ENCODE measurements at places on chromosomes 12 and 14.

GRCh38 chr12:57126561-57126960, 1.7 kb upstream of the LRP1 start:
- no peak for DNase-seq

DNA sequence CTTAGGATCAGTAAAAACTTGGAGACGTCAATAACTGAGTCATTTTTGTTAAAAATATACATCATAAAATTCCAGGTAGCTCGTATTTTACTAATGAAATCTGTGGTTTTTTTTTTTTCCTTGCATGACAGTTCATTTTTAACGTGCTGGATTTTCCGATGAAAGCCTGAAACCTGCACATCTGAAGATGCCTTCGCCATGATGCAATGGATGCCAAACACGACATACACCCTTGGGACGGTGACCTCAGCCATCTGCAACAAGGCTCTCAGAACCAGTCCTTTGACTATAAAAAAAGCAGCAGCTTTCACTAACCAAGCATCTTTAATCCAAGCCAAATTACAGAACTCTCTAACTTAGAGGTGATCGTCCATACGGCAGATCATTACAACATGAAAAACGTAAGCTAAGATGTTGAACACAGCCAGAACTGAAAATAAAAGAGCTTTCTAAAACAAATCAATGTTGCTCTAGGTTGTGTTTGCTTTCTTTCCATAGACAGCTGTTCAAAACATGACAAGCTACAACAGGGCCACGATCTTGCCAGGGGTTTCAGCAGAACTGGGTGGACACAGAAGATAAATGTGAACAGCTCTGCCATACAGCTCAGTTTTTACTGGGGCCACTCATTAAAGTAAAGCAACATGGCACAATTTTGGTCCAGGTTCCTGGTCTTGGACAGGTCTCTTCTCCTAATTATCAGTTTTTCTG, 7.8 kb downstream of the NIN start:
- DNase-seq = no peak

- no peak for DNase-seq
These were observed 4.9 kb upstream of the STAC3 start for GRCh38 chr12:57255916-57256315.

DNA sequence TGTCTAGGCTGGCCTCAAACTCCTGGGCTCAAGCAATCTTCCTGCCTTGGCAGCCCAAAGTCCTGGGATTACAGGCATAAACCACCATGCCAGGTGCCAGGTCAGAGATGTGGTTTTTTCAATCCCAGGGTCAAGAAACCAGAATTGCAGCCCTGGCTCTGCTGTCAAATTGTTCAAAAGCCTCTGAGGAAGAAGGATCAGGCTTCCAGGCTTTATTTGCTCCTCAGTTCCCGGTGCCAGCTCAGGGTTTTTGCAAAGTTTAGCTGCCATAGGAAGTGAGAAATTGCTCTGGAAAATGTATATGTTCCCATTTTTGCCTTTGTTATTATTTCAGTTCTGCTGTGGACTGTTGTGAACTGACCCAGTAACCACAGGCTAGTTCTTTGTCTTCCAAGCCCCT, 28.7 kb downstream of the WNT5B start:
- no peak for DNase-seq

DNA sequence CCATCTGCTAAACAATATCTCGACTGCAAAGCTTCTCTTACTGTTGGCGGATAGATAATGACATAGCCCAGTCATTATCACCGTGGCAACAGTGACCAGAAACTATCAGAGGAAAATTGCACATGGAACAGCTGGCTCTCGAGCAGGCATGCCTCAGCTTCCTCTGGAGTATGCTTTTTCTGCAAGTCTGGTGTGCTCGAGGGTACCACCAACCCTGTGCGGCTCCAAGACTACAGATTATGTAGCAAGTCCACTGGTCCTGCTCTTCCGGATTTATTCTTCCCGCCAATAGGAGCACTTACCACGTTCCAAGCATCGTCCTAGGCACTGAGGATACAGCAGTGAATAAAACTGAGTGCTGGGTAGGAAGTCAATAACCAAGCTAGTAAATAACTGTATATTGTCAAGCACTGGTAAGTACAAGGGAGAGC, 1.4 kb upstream of the GLRX5 start:
- DNase-seq = peak; percentile 31

- DNase-seq = no peak
These were observed 83.0 kb upstream of the FAR2 start for GRCh38 chr12:29066011-29066588.

GRCh38 chr14:60640859-60641741, 8.2 kb downstream of the SIX1 start:
- no peak for DNase-seq

DNA sequence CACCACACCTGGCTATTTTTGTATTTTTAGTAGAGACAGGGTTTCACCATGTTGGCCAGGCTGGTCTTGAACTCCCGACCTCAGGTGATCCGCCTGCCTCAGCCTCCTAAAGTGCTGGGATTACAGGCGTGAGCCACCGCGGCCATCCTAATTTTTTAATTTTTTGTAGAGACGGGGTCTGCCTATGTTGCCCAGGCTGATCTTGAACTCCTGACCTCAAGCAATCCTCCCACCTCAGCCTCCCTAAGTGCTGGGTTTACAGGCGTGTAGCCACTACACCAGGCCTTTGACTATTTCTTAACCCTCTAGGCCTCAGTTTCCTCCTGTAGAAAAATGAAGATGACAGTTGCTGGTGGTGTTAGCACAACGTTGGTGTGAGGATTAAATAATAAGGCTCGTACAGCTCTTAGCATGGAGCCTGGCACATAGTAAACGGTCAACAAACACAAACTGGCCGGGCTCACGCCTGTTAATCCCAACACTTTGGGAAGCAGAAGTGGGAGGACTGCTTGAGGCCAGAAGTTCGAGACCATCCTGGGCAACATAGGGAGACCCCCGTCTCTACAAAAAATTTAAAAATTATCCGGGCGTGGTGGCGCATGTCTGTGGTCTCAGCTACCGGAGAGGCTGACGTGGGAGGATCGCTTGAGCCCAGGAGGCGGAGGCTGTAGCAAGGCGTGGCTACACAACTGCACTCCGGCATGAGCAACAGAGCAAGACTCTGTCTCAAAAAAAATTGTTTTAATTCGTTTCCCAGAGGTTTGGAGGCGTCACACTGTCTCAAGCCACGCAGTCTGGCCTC, 979 bp downstream of the DDX54 start:
- no peak for DNase-seq

DNA sequence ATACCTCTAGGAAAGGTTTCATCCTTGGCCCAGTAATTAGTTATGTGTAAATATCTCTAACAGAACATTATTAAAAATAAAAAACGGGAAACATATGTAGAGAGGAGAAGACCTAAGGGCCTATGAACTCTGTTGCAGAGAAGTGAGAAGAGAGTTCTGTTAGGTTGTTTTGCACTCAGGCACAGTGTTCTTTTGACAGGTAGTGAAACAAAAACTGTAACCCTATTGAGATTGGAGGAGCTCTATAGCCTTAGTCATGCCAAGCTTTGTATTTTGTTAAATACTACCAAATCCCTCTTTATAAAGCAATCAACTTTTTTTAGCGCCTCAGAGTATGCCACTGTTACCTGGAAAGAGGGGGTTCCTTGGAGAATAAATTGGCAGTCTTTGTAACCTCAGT, 77.6 kb downstream of the CNTN1 start:
- no peak for DNase-seq

DNA sequence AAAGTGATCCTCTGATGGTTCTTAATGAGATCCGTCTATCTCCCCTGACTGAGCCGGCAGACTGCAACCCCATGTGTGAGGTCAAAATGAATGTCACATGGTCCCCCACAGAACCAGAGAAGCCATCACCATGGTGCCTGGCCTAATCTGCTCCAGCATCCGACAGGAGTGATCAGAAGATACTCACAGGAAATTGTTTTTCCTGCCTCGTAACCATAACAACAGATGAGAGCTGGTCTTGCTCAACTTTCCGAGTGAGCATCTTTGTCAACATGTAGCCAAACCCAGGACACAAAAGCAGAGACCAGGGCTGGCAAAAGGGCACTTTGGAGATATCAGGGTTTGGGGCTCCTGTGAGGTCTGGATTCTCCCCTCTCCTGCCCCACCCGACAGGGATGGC, 72.1 kb upstream of the C14orf180 start:
- DNase-seq = no peak

DNA sequence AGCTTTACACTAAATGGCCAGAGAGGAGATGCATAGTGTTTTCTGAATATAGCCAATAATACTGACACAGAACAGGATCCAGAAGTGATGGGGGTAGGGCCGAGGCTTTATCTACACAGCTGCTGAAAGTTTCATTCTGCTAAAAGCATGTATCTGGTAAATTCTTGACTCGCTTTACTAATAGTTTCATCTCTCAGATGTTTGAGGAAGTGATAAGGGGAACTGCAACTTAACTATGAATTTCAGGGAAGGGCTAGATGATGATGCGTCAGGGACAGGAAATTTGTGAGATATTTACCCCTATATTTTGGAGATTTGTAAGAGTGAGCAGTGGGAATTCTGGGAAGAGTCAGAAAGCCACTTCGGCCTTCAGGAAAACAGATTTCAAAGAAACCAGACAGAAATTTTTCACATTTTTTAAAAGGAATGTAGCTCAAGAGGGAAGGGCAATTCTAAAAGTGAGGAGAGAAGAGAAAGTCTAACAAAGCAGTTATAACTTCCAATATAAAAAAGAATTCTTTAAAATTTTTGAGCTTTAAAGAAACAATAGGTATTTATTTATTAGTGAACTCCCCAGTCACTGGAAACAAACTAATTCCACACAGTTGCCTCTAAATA, 243.1 kb downstream of the BCAT1 start:
- DNase-seq = no peak

- no peak for DNase-seq
These were observed 7.8 kb upstream of the KRT74 start for GRCh38 chr12:52581481-52581880.

DNA sequence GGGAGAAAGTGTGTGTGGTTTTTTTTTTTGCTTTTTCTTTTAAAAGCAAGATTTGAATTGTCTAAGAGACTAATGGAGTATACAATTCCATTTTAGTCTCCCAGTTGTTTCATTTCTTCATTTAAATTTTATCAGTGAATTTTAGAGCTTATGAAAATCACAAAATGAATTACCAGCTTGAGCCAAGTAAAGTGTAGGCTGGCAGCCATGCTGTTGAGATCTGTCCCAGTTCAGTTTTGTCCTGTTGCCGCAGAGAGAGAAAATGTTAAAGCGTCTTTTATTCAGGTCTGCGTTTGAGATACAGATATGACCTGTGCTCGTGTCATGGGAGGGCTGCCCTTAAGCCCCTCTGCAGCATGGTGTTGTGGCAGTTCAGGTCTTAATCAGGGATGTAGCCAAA, 256.5 kb downstream of the IPO8 start:
- no peak for DNase-seq

GRCh38 chr12:41045509-41045908, 142.6 kb upstream of the PDZRN4 start:
- no peak for DNase-seq

DNA sequence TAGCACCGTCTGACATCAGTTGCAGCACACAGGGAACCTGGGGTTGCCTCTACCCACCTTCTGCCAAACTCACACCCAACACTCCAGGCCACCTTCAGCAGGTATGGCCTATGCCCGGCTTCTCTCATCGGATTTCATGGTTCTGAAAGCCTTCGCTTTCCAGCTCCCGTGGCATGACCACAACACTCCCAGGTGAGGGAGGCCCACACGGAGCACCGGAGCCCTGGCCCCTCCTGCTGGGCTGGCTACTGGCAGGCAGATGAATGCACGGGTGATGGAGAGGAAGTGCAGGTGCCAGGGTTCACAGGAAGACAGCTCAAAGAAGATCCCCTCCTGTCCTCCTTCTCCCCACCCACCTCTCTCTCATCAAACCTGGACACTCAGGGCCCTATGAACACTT, 37.2 kb downstream of the CACNA2D4 start:
- DNase-seq = no peak

- DNase-seq = no peak
These were observed 47.5 kb downstream of the PPFIBP1 start for GRCh38 chr12:27571463-27571862.

GRCh38 chr12:109863847-109864712, 16.3 kb downstream of the GLTP start:
- no peak for DNase-seq

DNA sequence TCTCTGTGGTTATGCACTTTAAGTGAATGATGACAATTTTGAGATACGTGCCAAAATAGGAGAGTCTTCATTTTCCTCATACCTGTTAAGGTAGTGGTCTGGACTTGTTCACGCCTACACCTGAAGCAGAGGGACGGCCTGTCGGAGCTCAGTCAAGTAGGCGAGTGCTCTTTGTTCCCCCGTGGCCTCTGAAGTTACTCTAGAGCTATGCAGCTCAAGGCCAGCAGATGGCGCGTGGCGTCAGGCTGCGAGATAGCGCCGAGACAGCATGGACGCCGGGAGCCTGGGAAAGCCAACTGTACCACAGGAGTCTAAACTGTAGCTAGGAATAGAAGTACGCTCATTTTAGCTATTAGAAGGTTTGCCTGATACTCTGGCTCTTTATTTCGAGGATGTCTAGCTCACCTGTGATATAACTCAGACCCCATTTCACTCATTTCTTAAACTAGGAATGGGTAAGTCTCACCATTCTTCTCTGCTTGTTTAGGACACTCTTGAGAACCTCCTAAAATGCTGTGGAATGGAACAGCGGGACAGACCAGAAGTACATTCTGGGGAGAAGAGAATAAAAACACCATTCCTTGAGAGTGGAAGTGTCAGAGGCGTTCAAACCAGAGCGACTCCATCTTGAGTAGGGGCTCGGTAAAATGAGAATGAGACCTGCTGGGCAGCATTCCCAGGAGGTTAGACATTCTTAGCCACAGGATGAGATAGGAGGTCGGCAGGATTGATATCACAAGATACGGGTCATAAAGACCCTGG, 267.4 kb upstream of the HMGA2 start:
- DNase-seq = peak; percentile 72

DNA sequence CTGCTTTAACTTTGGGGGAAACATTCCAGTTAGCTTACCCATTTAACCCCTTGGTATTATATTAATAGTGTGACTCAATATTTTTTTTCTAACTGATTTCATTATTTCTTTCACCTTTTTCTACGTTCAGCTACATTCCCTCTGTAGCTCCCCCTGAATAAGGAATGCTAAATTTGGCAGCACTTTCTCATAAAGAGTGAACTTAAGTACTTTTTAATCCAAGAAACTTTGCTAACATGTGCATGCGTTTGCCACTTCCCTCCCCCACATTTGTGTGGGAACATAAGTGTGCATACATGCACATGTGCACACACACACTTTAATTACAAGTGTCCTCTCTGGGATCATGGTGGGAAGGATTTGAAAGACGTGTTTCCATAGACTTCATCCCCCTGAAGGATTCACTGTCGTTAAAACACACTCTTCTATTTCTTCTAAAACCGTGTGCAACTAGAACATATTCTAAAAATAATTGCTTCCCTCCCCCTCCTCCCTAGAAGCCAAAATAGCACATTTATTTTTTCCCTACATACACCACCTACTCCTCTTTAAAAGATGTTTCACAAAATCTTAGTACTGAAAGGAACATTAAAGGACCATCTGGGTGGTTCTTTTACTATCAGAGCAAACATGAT, 142.6 kb downstream of the PPM1H start:
- no peak for DNase-seq

- DNase-seq = no peak
These were observed 41.1 kb downstream of the A2M start for GRCh38 chr12:9074484-9075137.

Measured in right kidney (tissue), 9 donors.